Osteoblast (primary cell): ENCODE measurements at places on chromosomes 2 and 18. TPM values are rescaled to one million over a fixed set of nuclear protein-coding genes. Genes with fewer than 3 reads are reported as not detected.

IL36G gene
- total RNA-seq: not detected in 2 replicates

AGXT gene
- total RNA-seq: not detected in 2 replicates

ZNF396 gene
- 1.8 and 3.3 TPM in 2 replicates for total RNA-seq

EGR4 gene
- not detected in 2 replicates for total RNA-seq

KCMF1 gene
- total RNA-seq: 68.7 and 74.2 TPM in 2 replicates

ANO7 gene
- total RNA-seq: 1.2 and 1.8 TPM in 2 replicates

CYRIA gene
- total RNA-seq: 1.8 and 2.2 TPM in 2 replicates

PROKR1 gene
- not detected in 2 replicates for total RNA-seq

UGT1A9 gene
- total RNA-seq: not detected in 2 replicates

GRCh38 chr18:59908799-59909198 is 9.0 kb downstream of the PMAIP1 start:
- H3K36me3 ChIP-seq: no peaks in the 10 kb centered on the region
- peaks cover 38% of the 10 kb centered on the region for H3K4me1 ChIP-seq
- DNase-seq: no peak
- H3K4me3 ChIP-seq: peak overlapping the region; percentile 12
- no peaks in the 10 kb centered on the region for H3K27me3 ChIP-seq

- H3K4me3 ChIP-seq: no peak overlapping the region
- peaks cover 36% of the 10 kb centered on the region for H3K36me3 ChIP-seq
- no peak for DNase-seq
- H3K4me1 ChIP-seq: peaks cover 13% of the 10 kb centered on the region
These were observed 2.9 kb downstream of the IMP4 start for GRCh38 chr2:130345611-130346010.

DNA sequence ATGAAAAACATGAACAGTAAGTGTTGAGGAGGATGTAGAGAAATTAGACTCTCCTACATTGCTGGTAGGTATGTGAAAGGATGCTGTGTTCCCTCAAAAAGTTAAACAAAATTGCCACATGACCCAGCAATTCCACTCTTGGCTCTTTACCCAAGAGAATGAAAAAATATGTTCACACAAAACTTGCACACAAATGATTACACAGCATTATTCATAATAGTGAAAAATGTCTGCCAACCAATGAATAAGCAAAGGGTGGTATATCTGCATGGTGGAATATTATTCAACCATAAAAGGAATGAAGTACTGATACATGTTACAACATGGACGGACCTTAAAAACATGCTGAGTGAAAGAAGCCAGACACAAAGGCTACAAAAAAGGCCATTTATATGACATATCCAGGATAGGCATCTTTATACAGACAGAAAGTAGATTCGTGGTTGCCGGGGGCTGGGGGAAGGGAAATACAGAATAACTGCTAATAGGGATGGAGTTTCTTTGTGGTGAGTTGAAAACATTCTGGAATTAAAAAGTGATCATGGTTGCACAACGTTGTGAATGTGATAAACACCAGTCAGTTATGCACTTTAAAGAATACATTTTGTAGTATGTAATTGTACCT is 85.4 kb upstream of the MYO3B start:
- DNase-seq: no peak
- no peaks in the 10 kb centered on the region for H3K36me3 ChIP-seq

DNA sequence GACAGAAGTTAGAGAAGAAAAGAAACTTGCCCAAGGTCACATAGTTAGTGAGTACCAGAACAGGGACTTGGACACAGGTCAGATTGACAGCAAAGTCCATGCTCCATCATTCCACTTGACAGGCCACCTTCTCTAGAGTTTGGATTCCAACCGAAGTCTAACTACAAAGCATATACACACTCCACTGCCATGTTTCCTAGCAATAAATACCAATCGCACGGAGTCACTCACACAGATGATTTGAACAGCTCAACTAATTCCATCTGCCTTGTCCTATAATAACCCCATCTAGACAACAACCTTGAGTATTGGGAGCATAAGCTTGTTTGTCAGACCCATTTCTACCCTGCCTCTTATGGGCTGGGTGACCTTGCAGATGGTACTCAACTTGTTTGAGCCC is 334.6 kb upstream of the MGAT5 start:
- H3K27me3 ChIP-seq: no peaks in the 10 kb centered on the region
- no peak for DNase-seq
- no peak overlapping the region for H3K27ac ChIP-seq
- no peak overlapping the region for H3K4me3 ChIP-seq
- no peaks in the 10 kb centered on the region for H3K4me1 ChIP-seq

GRCh38 chr2:196891136-196891535 is 35.4 kb downstream of the PGAP1 start:
- no peak overlapping the region for H3K27ac ChIP-seq
- H3K27me3 ChIP-seq: no peaks in the 10 kb centered on the region
- DNase-seq: no peak
- H3K4me3 ChIP-seq: no peak overlapping the region

DNA sequence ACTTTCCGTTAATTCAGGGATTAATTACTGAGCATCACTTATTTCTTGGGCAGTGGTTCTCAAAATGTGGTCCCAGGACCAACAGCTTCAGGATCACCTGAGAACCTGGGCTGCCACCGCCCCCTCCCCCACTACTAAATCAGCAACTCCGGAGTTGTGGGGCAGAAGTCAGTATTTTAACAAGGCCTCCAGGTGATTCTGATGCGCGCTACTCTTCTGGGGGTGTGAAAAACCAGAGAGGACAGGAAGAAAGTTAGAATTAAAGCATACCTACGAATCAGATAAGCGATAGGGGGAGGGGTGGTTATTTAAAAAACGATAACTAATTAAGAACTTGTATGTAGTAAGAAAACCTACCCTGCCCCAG is 319 bp downstream of the ZSCAN30 start:
- peaks cover 6% of the 10 kb centered on the region for H3K4me1 ChIP-seq
- H3K27ac ChIP-seq: peak overlapping the region; percentile 67
- H3K4me3 ChIP-seq: peak overlapping the region; percentile 76
- H3K36me3 ChIP-seq: peaks cover 14% of the 10 kb centered on the region

DNA sequence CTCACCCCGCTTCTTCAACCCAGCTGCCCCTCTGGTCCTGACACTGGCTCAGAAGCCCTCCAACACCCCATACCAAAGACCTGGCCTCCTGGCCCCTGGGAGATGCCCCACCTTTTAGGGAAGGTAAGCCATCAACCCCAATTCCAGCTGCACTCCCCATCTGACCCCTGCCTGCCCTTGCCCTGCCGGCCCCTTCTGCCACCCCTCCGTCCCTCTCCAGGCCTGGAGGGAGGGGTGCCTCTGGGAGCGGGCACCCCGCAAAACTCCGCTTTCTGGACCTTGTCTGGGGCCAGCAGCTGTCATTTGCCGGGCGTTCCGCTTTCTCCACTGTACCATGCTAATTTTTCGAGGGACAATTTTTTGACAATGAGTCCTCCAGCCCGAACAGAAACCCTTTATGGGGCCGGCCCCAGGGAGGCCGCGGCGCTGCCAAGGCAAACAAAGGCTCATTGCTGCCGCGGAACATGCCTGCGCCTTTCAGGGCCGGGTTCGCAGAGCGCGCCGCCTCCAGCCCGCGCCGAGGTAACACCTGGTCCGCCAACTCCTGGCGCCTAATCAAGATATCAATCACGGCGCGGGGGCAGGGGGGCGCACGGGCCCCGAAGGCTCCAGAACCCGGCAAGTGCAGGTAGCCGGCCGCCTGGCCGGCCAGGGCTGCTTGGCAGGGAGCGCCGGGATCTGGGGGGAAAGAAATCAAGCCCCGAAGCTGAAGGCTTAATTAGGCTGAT is 96.0 kb downstream of the INHBB start:
- H3K36me3 ChIP-seq: no peaks in the 10 kb centered on the region
- peaks cover 27% of the 10 kb centered on the region for H3K27me3 ChIP-seq
- no peak overlapping the region for H3K27ac ChIP-seq
